ENCODE measurements at places on chromosomes 13 and 19.

DNA sequence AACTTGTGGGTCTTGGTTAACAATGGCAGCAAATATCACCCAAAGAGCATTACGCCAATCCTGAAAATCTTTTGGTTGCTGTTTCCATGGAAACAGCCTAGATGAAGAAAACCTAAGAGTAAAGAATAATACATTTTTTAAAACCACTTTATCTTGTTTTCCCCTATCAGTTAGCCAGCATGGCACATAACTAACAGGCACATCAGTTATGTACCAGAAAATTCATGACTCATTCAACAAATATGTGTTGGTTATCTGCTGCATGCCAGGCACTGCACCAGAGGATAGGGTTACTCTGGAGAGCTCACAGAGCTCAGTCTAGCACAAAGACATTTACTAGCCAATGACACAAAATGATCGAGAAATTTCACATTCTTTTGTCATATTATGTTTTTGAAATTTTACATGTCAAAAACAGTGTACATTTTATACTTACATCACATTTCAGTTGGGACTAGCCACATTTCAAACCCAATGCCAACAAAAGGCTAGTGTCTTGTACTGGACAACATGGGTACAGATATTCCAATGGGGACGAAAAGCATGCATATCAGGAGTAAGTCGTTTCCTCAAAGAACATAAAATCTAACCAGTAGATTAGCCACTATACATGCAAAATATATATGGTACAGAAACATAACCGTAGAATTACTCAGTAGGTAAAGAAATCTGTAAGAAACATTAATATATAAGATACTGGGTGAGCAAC is 20.3 kb downstream of the LNX2 start:
- no peak for DNase-seq

DNA sequence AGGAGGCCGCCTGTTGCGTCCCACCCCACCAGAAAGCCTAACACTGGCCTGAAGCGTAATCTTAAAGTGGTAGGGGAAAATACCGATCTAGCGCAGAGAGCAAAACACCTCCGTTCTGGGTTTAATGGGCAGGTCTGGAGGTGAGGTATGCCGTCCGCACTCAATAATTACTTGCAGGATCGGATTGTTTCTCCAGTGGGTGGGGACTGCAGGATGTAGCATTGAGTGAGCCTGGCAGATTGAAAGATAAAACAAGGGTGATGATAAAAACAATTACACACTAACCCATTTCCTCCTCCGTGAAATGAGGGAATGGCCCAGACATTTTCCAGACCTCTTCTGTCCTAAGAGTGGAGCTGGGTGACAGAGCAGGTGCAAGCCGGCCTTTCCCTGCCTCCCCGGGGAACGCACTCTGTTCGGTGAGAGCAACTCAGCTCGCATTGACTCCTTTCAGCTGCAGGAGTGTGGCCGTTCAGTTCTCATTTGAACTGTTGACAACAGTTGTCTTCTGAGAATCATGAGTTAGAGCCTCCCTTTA is 110.2 kb upstream of the DOCK9 start:
- DNase-seq, result no peak

DNA sequence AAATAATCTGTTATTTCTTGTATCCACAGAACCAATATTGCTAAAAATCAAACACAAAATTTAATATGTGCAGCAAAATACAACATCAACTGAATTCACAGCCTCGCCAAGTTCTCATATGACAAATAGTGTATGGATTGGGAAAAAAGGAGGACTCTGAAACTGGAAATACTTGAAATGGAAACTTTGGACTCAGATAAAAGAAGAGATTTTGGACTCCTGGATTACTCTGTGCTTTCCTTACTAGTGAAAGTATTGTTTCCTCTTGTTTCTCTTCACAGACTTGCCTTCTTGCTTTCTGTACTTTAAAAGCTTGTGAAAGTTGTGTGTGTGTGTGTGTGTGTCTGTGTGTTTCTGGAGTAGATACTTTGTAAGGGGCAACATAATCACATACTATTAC is 1596.3 kb downstream of the PCDH9 start:
- no peak for DNase-seq

- no peak for DNase-seq
Measured at GRCh38 chr19:15074371-15074770, 7.6 kb upstream of the OR1I1 start.

- no peak for DNase-seq
Measured at GRCh38 chr19:5623397-5624017, 624 bp downstream of the SAFB start.

- DNase-seq, result no peak
Measured at GRCh38 chr19:2722541-2723344, 1.6 kb upstream of the DIRAS1 start.

DNA sequence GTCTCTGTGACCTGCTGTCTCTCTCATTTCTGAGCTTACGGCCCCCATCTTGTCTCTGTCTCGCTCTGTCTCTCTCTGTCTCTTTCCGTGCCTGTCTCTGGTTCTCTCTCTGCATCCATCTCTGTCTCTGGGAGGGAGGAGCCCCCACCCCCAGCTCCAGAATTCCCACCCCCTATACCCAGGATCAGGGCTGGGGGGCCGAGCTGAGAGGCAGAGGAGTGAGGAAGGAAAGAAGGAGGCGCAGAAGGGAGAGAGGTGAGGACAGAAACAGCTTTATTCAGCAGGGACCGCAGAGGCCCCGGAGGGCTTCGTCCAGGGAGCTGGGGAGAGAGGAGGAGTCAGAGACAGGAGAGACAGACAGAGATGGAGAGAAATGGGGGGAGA is 14.0 kb downstream of the JOSD2 start:
- no peak for DNase-seq

DNA sequence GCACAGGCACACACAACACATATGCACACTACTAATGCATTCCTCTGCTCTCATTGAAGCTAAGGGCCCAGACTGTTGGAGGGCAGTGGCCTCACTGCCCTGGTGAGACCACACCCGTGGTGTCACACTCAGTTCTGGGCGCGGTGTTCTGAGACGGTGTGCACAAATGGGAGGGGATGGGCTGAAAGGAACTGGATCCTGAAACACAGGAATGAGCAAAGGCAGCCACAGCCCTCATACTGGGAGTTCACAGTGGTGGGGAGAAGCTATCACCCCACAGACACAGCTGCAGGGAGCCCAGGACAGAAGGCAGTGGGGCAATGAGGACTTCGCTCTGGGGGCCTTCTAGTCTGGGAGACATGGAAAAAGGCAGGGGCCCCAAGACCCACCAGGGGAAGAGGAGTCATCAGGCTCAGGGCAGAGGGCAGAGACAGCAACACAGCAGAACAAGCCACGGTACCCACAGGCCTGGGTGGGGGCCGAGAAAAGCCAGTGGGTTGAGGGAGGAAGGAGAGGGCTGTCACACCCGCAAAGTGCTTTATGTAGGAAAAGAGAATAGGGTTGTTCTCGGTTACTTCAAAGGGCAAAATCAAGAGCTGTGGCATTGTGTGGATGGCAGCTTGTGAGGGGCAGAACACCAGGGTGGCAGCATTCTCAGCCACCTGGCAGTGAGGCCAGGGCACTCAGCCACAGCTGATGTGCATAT is 75.4 kb upstream of the GPR183 start:
- no peak for DNase-seq

DNA sequence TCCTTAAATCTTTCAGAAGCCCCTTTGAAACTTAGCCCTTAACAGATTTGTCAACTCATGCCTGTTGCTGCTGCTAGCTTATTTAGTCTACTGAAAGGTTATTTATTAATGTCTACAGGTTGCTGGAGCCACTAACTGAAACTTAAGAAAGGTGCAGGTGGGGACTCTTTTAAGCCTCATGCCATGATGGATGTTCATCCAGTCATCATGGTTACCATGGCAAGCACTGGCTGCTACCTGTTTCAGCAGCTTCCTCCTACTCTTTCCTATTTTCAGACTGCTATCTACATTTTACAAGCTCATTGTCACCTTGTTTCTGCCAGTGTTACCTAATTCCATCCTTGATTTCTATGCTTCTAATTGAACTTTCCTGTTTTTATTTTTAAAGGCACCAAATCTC is 27.1 kb downstream of the DGKH start:
- DNase-seq, result no peak

DNA sequence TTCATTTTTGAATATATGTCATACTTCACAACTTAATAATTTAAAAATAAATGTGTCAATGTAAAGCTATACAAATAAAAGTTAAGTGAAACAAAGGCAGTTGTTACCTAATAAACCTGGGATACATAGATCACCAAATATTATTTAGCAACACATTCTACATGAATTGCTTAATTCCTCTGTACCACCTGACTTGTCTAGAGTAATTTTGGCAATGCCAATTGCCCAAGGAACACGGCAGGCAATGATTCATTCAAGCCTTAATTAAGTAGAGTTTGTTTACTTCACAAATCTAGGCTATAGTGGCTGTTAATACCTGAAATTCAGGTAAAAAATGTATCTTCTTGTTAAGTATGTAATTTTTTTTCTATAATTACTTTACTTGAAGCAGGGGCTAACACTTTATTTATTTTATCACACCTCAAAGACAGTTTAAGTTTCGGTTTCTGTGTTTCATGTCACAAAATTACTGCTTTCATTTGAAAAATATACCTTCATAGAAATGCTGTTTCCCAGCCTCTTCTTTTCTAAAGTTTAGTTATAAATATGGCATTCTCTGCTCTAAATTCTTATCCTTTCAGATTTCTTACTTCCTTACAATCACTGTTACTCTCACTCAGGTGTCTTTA is 705.7 kb downstream of the SLITRK5 start:
- DNase-seq, result no peak

DNA sequence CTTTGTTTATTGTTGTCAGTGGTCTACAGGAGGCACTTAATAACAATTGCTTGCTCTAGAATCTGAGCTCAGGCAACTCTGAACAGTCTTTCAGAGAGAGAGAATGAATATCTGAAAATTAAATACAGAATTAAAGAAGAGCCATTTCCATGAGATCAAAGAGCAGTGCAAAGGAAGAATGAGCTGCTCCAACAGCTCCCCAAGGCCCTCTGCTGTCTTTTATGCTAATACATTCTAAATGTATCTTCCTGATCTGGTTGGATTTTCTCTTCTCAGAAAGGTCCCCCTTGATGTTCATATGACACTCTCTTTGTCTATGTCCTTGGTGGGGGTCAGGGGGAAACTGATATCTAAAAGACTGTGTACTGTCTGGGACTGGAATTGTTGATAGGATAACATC is 1029.6 kb downstream of the PCDH9 start:
- DNase-seq, result no peak

DNA sequence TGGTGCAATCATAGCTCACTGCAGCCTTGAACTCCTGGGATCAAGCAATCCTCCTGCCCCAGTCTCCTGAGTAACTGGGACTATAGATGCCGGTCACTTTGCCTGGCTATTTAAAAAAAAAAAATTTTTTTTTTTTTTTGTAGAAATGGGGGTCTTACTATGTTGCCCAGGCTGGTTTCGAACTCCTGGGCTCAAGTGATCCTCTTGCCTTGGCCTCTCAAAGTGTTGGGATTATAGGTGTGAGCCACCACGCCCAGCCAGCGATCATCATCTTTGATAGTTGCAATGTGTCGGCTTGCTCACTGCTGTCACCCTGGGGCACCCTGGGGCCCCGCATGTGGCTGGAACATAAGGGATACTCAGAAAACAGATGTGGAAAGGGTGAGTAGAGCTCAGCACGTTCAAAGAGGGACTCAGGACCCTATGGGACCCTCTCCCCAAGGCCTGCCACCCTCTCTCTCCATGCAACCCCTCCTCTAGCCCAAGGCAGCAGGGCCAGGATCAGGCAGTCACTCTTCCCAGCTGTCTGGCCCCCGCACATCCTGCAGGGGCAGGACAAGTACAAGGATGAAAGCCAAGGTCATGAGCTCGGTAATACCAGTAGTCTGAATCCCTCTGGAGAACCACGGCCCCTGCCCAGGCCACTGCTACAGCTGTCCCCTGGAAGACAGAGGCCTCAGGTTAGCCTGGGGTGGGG is 6.5 kb upstream of the CCL25 start:
- DNase-seq, result no peak

GRCh38 chr13:63636316-63636993 is 2220.8 kb upstream of the PCDH20 start:
- no peak for DNase-seq

GRCh38 chr13:75319254-75319653 is 162.7 kb downstream of the TBC1D4 start:
- DNase-seq, result no peak

GRCh38 chr13:57582032-57582431 is 49.5 kb upstream of the PCDH17 start:
- no peak for DNase-seq

DNA sequence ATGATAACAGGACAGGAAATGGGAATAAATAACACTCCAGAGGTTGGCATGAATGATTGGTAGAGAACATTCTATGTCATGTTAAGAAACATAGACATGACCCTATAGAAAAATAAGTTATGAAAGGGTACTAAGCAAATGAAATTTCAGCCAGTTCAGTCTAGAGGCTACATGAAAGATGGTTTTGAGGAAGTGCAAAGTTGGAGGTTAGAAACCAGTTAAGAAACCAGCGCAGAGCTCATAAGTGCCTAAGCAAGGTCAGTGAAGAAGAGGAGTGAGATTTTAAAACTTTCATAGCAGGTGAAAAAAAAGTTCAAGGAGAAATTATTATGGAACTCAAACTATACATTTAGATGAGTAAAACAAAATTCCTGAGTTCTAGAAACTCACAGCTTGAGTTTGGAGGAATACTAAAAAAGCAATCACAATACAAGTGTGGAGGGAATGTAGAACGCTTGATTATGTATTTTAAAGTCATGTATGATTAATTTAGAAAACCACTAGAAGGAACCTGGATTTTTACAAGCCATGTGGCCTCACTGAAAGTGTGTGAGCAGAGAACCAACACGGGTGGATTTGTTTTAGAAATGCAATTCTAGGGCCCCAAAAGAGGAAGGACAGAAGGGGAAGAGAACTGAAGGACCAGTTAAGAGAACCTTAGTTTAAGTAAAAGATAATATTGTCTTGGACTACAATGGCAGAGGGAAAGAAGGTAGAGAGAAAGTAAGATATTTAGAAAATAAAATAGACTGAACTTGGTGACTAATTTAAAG is 162.4 kb downstream of the PCDH20 start:
- no peak for DNase-seq

DNA sequence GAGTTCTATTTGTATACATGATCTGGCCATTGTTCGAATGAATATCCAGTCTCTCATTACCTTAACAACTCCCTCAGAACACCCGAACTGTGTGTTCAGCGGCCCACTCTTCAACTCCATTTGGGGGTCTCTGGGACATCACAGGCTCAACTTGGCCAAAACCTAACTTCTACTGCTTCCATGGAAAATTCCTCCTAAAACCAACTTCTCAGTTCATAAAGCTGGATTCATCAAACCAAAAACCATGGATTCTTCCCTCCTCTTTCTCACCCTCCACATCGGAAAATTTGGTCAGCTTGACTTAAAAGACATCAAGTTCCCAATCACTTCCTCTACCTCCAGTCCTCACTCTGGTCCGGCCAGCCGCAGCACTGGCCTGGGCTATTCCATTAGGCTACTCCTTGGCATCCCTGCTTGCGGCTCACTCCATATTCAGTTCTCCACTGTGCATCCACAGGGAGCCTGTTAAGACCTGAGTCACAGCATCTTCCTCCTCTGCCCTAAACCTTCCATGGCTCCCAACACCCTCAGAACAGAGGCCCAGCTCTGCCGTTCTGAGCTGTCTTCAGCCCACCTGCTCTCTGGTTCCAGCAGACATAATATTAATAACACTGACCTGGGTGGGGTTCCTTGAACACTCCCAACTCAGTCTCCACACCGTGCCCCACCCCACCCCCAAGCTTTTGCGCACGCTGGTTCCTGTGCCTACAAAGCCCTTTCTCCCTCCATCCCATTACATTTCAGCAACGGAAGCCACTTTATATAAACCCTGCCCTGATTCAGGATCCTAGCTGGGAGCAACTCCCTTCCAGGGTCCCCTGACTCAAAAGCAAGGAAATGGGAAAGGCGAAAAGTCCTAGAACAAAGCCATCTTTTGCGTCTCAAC is 1.1 kb downstream of the ZNF792 start:
- no peak for DNase-seq
